K562 (cell line): ENCODE measurements at places on chromosomes 2 and 18. TPM values are rescaled to one million over a fixed set of nuclear protein-coding genes. Genes with fewer than 3 reads are reported as not detected.

GRCh38 chr2:201980389-201980821, 53.2 kb upstream of the FZD7 start:
- H3K36me3 ChIP-seq, result no peaks in the 10 kb centered on the region
- no peaks in the 10 kb centered on the region; the same call in 1 of the 2 replicates for H3K4me1 ChIP-seq
- no peak overlapping the region for H3K4me3 ChIP-seq
- H3K27ac ChIP-seq, result no peak overlapping the region

The VSNL1 gene
- not detected in 2 replicates for total RNA-seq

The C2orf42 gene
- 7.3 and 9.6 TPM in 2 replicates for total RNA-seq

The SCN9A gene
- 8.5 and 10.4 TPM in 2 replicates for total RNA-seq

The AGXT gene
- total RNA-seq, result 0.18 TPM in 2 replicates

DNA sequence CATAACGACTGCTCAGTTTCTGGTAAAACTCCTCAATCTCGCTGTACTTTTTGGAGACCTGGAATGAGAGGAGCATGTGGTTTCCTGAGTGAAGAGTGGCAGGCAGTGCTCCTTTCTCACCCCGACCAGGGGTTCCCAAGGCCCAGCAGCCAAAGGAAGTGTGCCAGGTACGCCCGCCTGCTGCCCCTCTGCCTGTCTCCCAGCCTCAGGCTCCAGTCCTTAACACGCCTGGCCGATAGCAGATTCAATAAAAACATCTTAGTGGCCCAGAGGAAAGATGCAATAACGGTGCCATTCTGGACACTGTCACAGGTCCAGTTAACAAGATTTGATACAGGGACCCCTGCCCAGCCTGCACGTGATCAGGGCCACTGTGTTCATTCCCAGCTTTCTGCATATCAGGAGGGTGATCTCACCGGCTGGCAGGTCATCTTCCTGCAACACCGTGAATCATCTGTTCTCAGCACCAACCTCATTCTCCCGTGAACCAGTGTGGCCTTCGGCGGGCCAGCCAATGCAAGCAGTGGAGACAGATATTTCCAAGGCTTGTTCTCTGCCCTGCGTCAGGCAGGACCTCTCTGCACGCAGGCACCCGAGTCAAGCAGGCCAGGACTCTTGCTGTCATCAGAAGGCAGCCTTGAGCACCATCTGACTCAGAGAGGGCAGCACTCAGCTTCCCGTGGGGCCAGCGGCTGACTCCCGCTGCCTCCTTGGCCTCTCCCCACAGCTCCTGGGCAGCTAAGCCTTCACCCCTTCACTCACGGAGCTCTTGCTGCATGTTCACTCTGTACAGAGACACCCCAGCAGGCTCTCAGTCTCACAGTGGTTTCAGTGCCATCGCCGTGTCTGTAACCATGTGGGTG, 9.5 kb downstream of the HS1BP3 start:
- no peak for DNase-seq
- H3K27me3 ChIP-seq, result no peaks in the 10 kb centered on the region
- no peak overlapping the region for H3K4me3 ChIP-seq
- H3K27ac ChIP-seq, result no peak overlapping the region

GRCh38 chr18:3329471-3329870, 67.5 kb downstream of the MYL12B start:
- DNase-seq, result no peak
- no peak overlapping the region for H3K4me3 ChIP-seq
- no peak overlapping the region for H3K27ac ChIP-seq
- H3K4me1 ChIP-seq, result peaks cover 12% of the 10 kb centered on the region; the same call in 2 of the 3 replicates
- H3K27me3 ChIP-seq, result no peaks in the 10 kb centered on the region
- no peaks in the 10 kb centered on the region for H3K36me3 ChIP-seq
